ENCODE measurements at places on chromosomes 16 and 17.

- no peak for DNase-seq
These were observed 146.8 kb downstream of the CLEC16A start for GRCh38 chr16:11091021-11091785.

GRCh38 chr16:56631832-56632155, 665 bp upstream of the MT1M start:
- no peak for DNase-seq

DNA sequence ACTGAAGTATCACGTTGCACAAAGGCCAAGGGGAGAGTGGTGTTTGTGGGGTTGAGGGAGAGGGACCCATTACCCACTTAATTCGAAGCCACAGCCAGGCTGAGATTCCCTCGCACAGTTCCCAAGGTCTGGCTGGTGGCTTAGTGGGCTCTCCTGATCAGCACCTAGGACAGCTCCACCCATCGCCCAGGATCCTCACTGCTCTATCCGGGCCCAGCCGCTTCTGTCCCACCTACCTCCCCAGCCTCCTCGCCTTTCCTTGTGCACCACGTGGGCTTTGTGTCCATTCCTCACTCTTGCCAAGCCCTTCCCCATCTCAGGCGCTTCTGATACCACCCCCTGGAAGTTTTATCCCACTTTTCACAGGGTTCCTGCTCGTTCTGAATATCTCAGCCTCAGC, 163.5 kb downstream of the CCT6B start:
- DNase-seq: no peak

DNA sequence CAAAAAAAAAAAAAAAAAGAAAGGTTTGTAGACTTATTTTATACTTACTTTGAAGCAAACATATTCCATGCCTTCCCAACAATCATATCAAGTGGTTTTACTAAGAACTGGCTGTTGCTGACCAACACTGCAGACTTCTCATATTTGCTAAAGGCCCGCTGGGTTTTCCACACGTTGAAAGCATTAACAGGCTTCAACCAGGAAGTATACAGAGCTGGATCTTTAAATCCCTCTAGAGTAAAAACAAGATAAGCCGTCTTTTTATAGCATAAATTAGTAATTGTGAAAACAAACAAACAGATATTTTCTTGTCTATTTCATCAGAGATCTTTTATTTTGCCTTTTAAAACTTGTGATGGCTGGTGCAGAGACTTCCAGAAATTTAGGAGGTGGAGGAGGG, 29.1 kb downstream of the TUBD1 start:
- DNase-seq: no peak

GRCh38 chr17:16941072-16942036, 30.6 kb downstream of the TNFRSF13B start:
- DNase-seq: no peak

GRCh38 chr16:56517206-56517605, 2.6 kb downstream of the BBS2 start:
- no peak for DNase-seq

DNA sequence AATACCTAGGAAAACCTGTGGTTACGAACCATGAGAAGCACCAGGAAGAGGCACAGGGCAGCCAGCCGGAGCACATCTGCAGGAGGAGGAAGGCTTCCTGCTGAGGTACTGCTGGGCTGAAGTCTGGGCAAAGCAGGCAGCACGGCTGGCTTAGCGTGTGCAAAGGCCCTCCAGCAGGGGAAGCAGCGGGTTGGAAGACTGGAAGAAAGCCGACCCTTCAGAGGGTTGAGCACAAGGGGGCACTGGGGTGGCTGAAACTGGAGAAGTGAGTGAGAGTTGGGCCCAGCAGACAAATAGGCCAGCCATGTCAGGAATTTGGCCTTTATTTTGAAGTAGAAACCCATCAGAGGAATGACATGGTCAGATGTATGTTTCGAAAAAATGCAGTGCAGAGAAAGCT, 12.1 kb upstream of the HSD3B7 start:
- no peak for DNase-seq

GRCh38 chr17:74149597-74150427, 53.7 kb upstream of the RPL38 start:
- DNase-seq: no peak

GRCh38 chr16:51152691-51153576, 1.9 kb upstream of the SALL1 start:
- DNase-seq: no peak

GRCh38 chr16:31148281-31148728, 1.6 kb downstream of the PRSS36 start:
- DNase-seq: no peak

GRCh38 chr16:23802776-23803175, 33.0 kb upstream of the PRKCB start:
- no peak for DNase-seq

All from activated CD4-positive, alpha-beta T cell treated with anti-CD3 and anti-CD28 coated beads for 24 hours (primary cell).